ENCODE measurements at places on chromosomes 3 and 15. TPM values are rescaled to one million over a fixed set of nuclear protein-coding genes. Genes with fewer than 3 reads are reported as not detected.

The SCN5A gene
- total RNA-seq: 1.2 TPM

The TRIM42 gene
- not detected for total RNA-seq

The SLC27A2 gene
- total RNA-seq: 1.6 TPM

The MUSTN1 gene
- total RNA-seq: not detected

The AGBL1 gene
- 1.2 TPM for total RNA-seq

The ELL3 gene
- 1.2 TPM for total RNA-seq

The CADPS gene
- 270 TPM for total RNA-seq

The PP2D1 gene
- not detected for total RNA-seq

The SPINT1 gene
- 1.6 TPM for total RNA-seq

The TTC21A gene
- 3.7 TPM for total RNA-seq

All from frontal cortex (tissue), 4 donors.